ENCODE measurements at places on chromosomes 6 and 20.

GRCh38 chr6:29709188-29709587 is 14.0 kb upstream of the HLA-F start:
- no peak for DNase-seq

DNA sequence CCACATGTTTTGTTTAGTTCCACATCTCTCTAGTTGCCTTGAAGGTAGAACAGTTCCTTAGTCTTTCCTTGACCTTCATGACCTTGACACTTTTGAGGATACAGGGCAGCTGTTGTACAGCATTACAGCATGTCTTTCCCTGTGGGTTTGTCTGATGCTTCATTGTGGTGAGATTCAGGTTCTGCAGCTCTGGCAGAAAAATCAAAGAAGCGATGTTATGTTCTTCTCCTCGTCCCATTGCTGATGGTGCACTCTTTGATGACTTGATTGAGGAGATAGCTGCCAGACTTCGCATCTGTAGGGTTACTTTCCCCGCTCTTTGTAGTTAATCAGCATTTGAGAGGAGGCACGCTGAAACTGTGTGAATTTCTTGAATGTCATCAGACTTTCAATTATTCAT is 12.0 kb downstream of the CEBPB start:
- DNase-seq, result no peak

- DNase-seq, result no peak
Observed at GRCh38 chr6:130159956-130160355, 62.8 kb downstream of the SAMD3 start.

- peak; percentile 48 for DNase-seq
Observed at GRCh38 chr6:131755597-131755996, 44.8 kb upstream of the CTAGE9 start.

DNA sequence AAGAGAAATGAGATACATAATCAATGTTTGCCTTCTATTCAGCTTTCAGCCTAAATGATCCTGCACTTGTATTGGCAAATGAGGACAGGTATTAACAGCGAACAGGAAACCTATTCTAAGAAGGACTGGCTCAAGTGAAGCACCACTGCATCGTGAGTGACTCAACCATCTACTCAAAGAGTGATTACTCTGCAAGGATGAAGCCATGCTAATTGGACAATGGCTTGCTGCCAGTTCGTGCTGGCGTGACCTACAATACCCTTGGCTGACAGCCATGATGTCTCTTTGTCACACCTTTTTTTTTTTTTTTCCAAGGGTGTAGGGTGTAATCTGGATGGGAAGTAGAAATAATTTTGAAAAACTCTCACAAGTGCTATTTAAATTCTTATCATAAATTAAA is 104.9 kb downstream of the GJA10 start:
- DNase-seq, result no peak

- no peak for DNase-seq
Observed at GRCh38 chr6:107033126-107033525, 5.1 kb downstream of the MTRES1 start.

DNA sequence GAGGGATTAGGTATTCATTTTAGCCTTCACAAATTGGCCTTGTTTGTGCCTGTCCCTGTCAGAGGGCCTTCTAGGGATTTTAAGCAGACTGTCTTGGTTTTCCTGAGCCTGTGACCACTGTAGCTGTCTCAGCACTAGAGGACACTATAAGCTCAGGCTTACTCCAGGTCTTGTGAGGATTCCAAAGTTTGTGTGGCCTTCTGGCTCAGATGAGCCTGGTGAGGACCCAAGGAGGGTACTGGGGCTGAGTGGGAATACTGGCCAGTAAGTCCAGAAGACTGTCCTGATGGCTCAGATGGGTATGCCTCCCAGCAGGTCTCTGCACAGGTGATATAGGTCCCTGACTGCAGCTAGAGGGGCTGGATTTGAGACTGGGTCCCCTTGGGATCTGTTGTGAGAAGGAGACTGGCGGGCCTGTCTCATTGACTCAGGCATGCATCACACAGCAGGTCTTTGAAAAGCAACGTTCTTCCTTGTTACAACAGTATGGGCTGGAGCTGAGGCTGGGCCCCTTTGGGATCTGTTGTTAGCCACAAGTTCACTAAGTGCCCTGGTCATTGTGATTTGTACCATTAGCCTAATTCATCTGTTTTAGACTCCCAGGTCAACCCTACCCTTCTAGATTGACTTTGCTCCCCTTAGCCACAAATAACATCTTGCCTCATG is 26.3 kb upstream of the TFB1M start:
- DNase-seq, result no peak

GRCh38 chr20:38645351-38645750 is 43.7 kb downstream of the ARHGAP40 start:
- no peak for DNase-seq

DNA sequence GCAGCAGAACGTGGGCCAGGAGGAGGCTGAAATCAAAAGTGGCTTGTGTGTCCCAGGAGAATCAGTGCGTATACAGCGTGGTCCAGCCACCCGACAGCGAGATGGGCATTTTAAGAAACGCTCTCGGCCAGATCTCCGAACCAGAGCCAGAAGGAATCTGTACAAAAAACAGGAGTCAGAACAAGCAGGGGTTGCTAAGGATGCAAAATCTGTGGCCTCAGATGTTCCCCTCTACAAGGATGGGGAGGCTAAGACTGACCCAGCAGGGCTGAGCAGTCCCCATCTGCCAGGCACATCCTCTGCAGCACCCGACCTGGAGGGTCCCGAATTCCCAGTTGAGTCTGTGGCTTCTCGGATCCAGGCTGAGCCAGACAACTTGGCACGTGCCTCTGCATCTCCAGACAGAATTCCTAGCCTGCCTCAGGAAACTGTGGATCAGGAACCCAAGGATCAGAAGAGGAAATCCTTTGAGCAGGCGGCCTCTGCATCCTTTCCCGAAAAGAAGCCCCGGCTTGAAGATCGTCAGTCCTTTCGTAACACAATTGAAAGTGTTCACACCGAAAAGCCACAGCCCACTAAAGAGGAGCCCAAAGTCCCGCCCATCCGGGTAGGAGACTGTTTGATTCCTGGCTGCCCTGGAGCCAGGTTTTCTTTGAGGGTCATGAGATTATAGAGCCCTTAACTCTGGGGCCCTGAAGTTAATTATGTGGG is 75.3 kb downstream of the ASXL1 start:
- DNase-seq, result no peak

GRCh38 chr20:21656308-21657067 is 49.0 kb upstream of the PAX1 start:
- no peak for DNase-seq

GRCh38 chr20:5734602-5735001 is 15.6 kb upstream of the SHLD1 start:
- no peak for DNase-seq

- DNase-seq, result no peak
Observed at GRCh38 chr6:150169181-150169580, 26.3 kb downstream of the PPP1R14C start.

- peak; percentile 82 for DNase-seq
Observed at GRCh38 chr6:27752038-27752885, 159.9 kb downstream of the OR2B2 start.

DNA sequence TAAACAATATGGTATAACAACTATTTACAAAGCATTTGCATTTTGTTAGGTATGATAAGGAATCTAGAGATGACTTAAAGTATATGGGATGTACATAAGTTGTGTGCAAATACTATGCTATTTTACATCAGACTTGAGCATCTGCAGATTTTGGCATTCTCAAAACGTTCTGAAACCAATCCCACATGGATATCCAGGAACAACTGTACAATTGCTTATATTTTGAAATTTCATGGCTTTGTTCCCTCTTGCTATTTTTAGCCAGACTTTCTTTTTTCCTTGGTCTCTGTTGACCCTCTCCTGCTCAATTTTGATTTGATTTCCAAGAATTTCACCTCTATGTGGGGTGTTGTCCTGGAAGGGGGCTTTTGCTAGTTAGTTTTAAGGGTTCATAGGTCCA is 32.9 kb upstream of the UST start:
- DNase-seq, result no peak

GRCh38 chr6:27897580-27898206 is 14.5 kb downstream of the OR2B2 start:
- DNase-seq, result no peak

DNA sequence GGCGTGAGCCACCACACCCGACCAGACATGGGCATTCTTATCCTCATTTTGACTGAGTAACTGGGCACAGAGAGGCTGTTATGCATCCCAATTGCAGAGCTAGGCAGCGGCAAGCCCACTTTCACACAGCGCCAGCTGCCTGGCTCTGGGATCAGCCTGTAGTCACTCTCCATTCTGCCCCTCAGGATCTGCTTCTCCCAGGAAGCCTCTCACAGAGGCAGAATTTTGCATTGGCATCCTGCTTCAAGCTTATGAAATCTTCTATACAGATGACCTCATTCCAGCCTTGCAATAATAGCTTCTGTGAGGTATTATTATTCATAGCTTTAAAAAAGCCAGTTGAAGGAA is 37.0 kb upstream of the IER3 start:
- no peak for DNase-seq

DNA sequence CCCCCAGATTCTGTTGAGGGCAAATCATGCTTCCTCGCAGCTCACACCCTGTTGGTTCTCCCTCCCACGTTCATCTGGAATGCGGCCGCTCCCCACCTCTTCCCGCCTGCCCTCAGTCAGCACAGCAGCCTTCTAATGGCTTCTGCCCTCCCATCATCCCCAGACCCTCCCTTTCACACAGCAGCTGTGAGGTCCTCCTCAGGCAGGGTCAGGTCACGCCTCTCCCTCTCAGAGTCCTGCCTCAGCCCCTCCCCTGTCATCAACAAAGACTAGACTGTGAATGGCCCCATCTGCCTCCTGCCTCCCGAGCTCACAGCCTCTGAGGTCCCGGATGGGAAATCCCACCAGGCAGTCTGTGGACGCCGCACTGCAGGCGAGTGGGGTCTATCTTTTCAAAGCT is 7.9 kb upstream of the BHLHE23 start:
- no peak for DNase-seq

- no peak for DNase-seq
Observed at GRCh38 chr6:170405311-170405975, 98.9 kb downstream of the FAM120B start.

DNA sequence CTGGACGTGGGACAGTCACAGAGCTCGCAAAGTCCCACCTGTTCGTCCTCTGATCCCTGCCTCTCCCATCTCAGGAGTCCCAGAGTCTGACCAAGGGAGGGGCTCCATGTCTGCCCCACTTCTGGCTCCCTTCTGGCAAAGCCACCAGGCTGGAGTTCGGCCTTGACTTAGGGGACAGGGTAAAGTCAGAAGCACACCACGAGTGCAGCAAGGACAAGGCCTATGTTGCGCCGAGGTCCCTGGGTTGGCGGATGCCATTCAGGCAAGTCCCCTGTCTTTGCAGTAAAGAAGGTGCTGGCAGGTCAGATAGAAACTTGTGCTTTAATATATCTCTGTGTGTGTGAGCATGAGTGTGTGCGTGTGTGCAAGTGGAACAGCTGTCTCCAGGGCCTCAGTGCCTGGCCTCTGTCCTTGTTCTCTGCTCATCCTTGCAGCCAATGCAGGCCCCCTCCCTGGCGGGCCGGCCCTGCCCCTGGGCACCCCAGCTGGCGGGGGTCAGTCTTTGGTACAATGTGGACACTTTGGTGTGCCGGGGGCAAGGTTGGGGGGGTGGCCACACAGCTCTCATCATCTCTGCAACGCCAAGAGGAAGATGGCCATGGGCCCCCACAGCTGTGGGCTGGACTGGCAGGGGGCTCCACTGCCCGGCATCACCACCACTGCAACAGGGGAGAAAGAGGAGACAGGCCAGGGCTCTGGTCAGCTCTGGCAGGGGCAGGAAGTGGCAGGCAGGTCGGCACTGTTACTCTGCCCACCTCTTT is 60.7 kb downstream of the MDGA1 start:
- no peak for DNase-seq

- peak; percentile 97 for DNase-seq
Observed at GRCh38 chr20:44495802-44496481, 20.3 kb downstream of the TTPAL start.

DNA sequence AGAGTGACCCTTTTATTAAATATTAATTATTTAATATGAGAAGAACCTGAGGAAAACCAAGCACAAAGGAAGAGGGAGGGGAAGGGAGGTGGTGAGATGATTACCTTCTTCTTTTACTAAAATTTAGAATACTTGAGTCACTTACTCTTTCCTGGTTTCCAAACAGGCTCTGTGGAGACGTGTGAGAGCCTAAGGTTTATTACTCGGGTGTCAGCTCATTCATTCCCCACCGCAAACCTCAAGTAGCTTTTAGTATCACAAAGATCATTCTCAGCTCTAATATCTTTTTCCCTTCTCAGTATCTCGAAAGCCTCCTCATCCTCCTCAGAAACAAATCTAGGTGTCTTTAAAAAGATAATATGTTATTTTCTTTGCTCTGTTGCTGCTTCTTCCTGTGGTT is 497.2 kb upstream of the JARID2 start:
- no peak for DNase-seq

GRCh38 chr6:89941763-89942497 is 47.7 kb downstream of the GJA10 start:
- DNase-seq, result no peak

GRCh38 chr6:12064538-12065071 is 52.5 kb downstream of the HIVEP1 start:
- DNase-seq, result no peak

GRCh38 chr6:13429406-13429753 is 58.0 kb downstream of the GFOD1 start:
- no peak for DNase-seq

DNA sequence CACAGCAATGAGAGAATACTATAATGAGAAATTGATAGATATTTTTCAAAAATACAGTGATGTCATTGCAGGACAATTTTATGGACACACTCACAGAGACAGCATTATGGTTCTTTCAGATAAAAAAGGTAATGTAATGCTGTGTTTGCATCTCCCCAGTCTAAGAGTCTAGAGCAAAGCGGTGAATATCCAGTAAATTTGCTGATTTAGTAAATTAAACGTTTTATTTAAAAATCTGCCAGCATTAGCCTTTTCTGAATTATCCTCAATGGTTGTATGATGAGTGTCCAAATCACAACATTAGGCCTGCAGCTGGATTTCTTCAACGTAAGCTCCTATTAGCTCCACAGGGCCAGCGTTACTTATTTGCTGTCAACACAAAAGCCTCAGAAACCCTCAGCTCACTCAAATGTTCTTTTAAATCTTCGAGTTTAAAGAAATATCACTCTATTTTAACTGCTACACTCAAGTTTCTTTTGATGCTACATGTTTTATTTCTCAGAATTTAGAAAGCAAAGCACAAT is 16.0 kb downstream of the SMPDL3A start:
- no peak for DNase-seq

DNA sequence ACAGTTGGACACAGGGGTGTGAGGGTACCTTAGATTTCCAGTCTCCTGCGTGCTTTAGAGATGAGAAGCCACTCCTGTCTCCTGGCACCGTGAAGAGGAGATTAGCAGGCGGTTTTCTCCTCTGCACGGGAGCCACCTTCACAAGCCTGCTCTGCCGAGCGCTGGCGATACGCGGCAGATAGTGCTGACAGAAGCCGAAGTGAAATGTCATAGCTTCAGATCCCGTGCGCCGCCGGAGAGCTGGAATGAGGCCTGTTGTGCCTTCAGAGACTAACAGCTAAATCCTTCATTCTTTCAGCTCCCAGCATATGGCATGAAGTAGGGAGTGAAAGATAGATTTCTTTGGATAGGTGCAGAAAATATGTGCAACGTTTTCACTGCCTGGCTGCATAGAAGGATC is 371.0 kb downstream of the TAF4 start:
- DNase-seq, result no peak

Measured in Panc1 (cell line).